H9 (cell line): ENCODE measurements at places on chromosomes 6 and 20. TPM values are rescaled to one million over a fixed set of nuclear protein-coding genes. Genes with fewer than 3 reads are reported as not detected.
A peak's percentile ranks its signal among the peaks of the same experiment; 100 is the strongest.

The HLA-DQA1 gene
- 0.68 and 1.7 TPM in 2 replicates for total RNA-seq

The CFAP206 gene
- total RNA-seq: not detected in 2 replicates

DNA sequence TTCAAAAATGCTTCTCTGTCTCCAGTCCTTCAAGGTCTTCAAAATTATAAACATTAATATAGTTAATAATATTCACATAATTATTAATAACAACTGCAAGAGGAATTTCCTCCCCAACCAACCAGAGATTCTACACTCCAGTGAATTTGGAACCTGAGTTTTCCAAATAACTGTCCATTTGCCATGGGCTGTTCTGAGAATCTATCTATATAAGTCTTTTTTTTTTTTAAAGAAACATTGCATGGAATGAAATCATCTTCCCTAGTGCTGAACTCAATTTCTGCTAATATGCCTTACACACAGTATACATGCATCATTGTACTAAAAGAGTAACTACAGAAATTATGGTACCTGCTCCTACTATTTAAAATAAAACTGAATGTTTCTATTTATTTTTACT is 113.9 kb downstream of the SLC22A3 start:
- H3K27me3 ChIP-seq: no peaks in the 10 kb centered on the region
- DNase-seq: no peak
- no peak overlapping the region for H3K27ac ChIP-seq
- peaks cover 7% of the 10 kb centered on the region; the same call in 2 of the 3 replicates for H3K36me3 ChIP-seq
- H3K4me1 ChIP-seq: no peaks in the 10 kb centered on the region

The PPIL1 gene
- total RNA-seq: 87.8 and 88.3 TPM in 2 replicates

DNA sequence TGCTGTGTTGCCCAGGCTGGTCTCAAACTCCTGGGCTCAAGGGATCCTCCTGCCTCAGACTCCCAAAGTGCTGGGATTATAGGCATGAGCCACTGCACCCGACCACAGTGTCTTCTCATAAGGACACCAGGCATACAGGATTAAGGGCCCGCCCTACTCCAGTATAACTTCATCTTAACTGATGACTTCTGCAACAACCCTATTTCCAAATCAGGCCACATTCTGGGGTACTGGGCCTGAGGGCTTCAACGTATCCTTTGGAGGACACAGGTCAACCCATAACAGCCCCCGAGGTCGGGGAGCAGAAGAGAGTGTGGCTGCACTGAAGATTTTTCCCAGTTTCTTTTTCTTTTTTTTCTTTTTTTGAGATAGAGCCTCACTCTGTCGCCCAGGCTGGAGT is 39.7 kb downstream of the SUN5 start:
- no peaks in the 10 kb centered on the region for H3K36me3 ChIP-seq
- no peak overlapping the region for H3K27ac ChIP-seq
- DNase-seq: no peak
- no peaks in the 10 kb centered on the region; the same call in 1 of the 2 replicates for H3K27me3 ChIP-seq
- no peaks in the 10 kb centered on the region for H3K4me1 ChIP-seq

GRCh38 chr20:59598625-59599310 is 5.6 kb upstream of the PHACTR3 start:
- DNase-seq: peak; percentile 70
- 0 out of 2 replicates have a peak, but pooled peaks cover 4% of the 10 kb centered on the region for H3K36me3 ChIP-seq
- no peak overlapping the region for H3K27ac ChIP-seq
- H3K4me3 ChIP-seq: no peak overlapping the region
- H3K4me1 ChIP-seq: 0 out of 2 replicates have a peak, but pooled peaks cover 2% of the 10 kb centered on the region

The ZFP57 gene
- total RNA-seq: 1.4 and 1.7 TPM in 2 replicates

DNA sequence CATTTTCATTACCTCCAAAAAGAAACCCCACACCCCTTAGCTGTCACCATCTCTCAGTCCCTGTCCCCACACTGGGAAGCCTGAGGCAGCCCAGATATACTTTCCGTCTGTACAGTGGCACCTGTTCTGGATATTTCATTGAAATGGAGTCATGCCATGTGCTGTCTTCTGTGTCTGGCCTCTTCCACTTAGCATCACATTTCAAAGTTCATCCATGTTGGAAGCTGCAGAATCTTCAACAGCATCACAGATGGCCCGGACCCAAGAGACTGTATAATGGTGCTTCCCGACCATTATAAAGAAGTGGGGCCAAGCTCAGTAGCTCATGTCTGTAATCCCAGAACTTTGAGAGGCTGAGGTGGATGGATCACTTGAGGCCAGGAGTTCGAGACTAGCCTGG is 58.4 kb downstream of the DLGAP4 start:
- no peak overlapping the region for H3K27ac ChIP-seq
- no peaks in the 10 kb centered on the region for H3K36me3 ChIP-seq
- H3K4me1 ChIP-seq: 0 out of 2 replicates have a peak, but pooled peaks cover 4% of the 10 kb centered on the region
- H3K27me3 ChIP-seq: no peaks in the 10 kb centered on the region
